Renal cortical epithelial cell (primary cell): ENCODE measurements at places on chromosomes 4 and X. TPM values are rescaled to one million over a fixed set of nuclear protein-coding genes. Genes with fewer than 3 reads are reported as not detected.

ANAPC4 gene
- 26.2 and 43.6 TPM in 2 replicates for total RNA-seq

IL2 gene
- not detected in 2 replicates for total RNA-seq

MAGED4B gene
- total RNA-seq: 16.1 and 55.3 TPM in 2 replicates

NDNF gene
- total RNA-seq: not detected in 2 replicates

SPIN2A gene
- total RNA-seq: 0.20 TPM in 1 of 2 replicates, not detected in the other

NMU gene
- total RNA-seq: 4.0 TPM in 1 of 2 replicates, not detected in the other

GLRA2 gene
- total RNA-seq: under 0.01 and 0.10 TPM in 2 replicates

CCDC149 gene
- total RNA-seq: 4.7 and 12.5 TPM in 2 replicates

TKTL2 gene
- total RNA-seq: not detected in 2 replicates
